ENCODE measurements at places on chromosomes 11 and 22.

DNA sequence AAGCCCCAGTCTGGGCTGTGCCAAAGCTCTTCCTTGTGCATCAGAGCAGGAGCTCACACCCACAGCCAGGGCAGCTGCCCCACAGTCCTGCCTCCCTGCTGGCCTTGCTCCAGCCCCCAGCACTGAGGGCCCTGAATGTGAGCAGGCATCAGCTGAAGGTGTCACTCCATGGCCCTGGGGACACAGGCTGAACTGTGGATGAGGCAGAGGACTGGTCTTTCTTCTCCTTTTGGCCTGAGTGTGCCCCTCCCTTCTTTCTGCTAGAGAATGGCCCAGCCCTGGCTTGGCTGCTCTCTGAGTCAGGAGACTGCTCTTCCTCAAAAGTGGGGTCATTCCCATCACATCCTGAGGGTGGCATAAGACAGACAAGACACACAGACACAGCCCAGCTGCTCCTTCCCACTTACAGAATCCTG lies 16.2 kb downstream of the OTOG start:
- peak; percentile 75 for DNase-seq

GRCh38 chr11:22690871-22691270 lies 24.5 kb downstream of the GAS2 start:
- DNase-seq, result no peak

DNA sequence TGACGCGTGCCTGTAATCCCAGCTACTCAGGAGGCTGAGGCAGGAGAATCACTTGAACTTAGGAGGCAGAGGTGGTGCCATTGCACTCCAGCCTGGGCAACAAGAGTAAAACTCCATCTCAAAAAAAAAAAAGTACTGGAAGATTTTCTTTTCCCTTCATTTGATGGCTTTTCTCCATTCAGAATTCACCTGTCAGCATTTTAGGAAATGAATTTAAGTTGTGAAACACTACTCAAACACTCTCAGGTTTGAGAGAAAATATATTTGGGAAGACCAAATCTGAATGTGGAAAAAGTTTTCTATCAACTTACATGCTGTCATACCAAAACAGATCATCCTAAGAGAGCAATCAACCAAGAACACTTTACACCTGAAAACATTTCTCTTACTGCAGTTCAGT lies 2.7 kb downstream of the EIF4ENIF1 start:
- DNase-seq, result no peak

- peak; percentile 80 for DNase-seq
Measured at GRCh38 chr11:45771193-45771565, 33.8 kb upstream of the SLC35C1 start.

- no peak for DNase-seq
Measured at GRCh38 chr11:69415411-69416142, 65.9 kb upstream of the LINC01488 start.

DNA sequence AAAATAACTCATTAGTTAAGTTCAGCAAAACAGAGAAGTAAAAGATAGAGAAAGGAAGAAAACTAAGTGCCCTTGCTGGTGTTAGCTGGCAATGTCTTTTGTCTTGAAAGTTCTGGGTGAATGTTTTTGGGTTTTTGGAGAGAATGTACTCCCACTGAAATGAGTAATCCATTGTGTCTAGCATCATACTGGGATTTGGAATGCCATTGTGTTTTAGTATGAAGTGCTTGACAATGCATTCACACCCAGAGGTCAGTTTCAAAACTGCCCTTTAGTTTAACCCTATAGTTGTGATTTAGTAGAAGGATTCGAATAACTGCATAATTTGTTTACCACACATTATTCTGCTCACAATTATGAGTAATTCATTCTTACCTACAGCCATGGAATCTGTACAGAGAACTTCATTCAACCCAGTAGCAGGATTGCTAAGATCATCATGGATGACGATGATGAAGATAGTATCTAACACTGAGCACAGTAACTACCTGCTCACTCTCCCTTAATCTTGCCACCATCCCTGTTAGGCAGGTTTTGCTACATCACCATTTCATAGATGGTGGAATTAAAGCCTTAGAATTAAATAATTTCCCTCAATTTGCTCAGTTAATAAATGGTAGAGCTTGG lies 33.9 kb downstream of the MAML2 start:
- no peak for DNase-seq

- DNase-seq, result no peak
Measured at GRCh38 chr11:35169754-35170153, 30.8 kb downstream of the CD44 start.

DNA sequence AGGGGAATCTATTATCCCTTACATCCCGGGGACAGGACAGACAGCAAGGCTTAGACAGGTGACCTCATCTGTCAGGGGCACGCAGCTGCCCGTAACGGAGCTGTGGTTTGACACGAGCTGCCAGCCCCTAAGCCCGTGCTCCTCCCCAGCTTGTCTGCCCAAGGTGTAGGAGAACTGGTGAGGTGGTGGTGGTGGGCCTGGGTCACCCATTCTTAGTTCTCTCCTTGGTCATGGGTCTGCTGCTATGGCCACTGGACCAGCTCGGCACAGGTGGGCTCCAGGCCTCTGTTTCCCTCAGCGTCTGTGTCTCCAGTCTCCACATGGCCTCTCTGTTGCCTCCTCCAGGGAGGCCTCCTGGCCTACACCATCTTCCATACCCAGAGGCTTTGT lies 5.4 kb downstream of the PARVG start:
- DNase-seq, result no peak

DNA sequence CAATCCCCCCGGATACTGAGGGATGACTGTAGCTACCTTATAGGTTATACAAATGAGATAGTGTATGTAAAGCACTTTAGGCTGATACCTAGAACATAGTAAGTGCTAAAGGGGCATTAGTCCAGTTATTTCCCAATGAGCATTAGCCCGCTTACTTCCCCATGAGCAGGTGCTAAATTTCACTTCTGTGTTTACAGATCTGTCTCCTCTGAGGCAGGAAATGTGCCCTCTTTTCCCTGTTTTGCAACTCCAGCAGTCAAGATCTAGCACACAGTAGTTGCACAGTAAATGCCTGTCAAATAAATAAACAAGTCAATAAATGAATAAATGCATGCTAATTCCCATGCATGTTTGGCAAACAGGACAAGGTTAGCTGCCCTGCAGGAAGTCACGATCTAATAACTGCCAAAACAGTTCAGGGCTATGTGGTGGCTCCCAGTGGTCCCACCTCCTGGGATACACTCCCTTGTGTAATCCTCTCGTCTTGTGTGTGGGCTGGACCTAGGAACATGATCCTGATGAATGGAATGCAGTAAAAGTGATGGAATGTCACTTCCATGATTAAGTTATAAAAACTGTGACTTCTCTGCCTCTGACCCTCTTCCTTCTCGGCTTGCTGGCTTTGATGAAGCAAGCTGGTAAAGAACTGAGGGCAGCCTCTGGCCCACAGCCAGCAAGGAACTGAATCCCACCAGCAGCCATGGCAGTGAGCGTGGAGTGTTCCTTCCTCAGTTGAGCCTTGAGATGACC lies 459.0 kb downstream of the SOX6 start:
- no peak for DNase-seq

DNA sequence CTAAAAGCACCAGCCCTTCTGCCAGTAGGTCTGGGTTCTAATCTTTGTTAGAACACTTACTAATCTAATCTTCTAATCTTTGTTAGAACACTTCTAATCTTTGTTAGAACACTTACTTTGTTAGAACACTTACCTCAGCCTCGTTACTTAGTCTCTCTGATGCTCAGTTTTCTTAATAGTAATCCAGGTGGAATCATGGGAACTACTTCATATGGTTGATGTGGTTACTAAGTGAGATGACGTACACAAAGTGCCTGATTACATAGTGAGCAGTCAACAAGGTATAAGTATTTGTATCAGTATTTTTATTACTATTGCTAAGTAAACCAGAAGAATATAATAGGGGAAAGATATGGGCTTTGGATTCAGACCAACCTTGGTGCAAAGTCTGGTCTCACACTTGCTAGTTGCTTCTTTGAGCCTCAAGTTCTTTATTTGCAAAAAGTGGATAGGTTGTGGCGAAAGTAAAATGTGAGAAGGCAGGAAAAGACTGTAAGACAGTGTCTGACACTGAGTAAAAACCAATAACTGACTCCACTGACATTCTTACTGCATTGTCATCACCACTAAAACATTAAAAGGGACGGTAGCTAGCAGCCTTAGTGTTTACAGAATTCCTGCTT lies 83.7 kb downstream of the TRAF6 start:
- DNase-seq, result no peak

- no peak for DNase-seq
Measured at GRCh38 chr11:32080361-32080980, 10.4 kb upstream of the RCN1 start.

DNA sequence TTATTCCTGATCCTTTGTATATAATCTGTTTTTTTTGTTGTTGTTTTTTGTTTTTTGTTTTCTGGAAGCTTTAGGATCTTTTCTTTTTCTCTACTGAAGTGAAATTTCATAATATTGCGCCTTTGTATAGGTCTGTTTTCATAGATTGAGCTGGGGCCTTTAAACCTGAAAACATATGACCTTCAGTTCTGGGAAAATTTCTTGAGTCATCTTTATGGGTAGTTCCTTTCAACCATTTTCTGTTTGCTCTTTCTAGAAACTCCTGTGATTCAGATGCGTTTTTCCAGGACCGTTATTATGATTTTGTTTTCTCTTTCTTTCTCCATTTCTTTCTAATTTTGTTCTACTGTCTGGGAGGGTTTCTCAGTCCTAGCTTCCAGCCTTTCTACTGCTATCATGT lies 43.7 kb downstream of the BSX start:
- no peak for DNase-seq

- DNase-seq, result no peak
Measured at GRCh38 chr11:131763193-131763890, 392.9 kb downstream of the NTM start.

GRCh38 chr22:24055283-24055682 lies 44.2 kb downstream of the CABIN1 start:
- no peak for DNase-seq
